T-helper 2 cell (primary cell): ENCODE measurements at places on chromosomes 12 and 14.

DNA sequence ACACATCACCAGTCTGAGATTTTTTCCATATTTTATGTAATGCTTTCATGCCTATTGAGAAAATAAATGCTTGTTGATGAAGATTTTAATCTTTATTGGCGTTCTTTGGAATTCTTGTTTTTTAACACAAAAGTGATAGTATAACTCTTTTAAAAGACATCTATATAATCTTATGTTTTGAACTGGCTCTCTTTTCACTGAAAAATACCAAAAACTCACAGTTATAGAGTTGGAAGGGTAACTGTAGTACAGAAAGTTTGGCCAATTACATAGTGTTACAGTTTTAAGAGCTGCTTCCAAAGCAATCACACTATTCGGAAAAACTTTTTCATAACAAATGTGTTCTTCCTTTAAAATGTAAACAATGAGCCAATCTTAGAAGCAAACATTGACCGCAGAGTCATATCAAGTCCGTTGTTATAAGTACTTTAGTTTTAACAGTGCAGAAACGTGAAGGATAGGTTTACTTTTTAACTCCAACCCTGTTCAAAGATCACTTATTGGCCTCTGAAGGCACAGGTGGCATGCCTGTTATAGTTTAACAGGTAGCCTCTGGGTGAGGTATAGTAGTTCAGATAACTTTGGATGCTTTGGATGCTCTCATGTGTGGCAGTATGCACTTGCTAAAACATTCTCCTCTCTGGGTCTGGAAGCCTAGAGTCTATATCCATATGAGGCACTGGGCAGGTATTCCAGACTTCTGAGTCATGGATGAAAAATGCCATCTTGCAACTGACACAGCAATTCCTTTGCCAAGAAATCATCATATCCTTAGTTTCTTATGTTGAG, 12.1 kb upstream of the NTN4 start:
- no peak for DNase-seq

DNA sequence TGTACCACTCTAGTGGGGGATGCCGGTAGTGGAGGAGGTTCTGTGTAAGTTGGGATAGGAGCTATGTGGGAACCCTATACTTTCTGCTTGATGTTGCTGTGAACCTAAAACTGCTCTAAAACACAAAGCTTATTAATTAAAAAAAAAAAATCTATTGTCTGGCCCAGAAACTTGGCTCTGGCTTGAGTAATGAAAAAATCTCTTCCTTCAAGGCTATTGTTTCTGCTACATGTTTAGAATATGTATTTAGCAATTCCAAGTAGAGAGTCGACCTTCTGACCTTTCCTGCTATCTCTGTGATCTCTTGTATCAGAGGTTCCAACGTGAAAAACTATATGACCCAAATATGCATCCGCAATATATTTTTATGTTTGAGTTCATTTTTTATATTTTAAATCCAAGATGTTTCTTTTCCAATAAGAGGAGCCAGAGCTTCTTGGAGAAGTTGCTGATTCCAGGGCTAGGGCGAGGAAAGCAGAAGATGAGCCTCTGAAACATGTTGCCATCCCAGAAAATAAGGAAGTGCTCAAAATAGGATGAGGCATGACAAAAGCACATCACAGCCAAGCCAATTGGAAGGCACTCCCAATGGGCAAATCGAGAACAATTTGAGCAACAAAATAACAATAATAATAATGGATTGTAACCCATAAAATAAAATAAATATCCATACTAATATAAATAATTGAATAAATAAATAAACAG, 184.6 kb upstream of the TMEM260 start:
- no peak for DNase-seq

- DNase-seq: no peak
Observed at GRCh38 chr12:80269803-80270552, 170.6 kb downstream of the OTOGL start.

- no peak for DNase-seq
Observed at GRCh38 chr14:65840786-65841185, 428.3 kb downstream of the FUT8 start.

DNA sequence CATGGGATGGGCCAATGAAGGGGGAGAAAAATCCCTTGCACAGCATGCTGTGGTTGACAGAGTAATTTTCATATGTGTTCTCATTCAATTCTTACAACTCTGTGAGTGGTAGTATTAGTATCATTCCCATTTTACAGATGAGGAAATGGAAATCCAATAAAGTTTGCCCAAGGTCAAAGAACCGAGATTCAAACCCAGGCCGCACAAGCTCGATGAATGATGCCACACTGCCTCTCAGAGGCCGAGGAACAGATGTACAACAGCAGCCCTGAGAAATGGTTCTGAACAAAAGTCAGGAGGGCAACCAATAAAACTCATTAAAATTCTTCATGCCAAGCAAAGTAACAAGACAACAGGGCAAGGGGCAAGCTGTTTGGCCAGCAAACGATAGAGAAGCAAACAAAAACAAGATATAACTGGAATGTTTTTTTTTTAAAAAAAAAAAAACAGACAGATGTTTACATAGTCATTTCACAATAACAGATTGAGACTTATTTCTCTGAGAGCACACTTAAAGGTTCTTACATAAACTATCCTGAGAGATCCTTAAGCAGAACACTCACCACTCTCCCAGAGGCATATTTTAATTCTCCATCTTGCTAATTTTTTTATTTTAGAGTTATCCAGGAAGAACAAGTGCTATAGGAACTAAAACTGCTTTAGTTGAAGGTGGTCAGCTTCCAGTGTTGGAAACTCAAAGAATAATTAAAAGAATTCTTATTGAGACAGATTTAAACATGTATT, 85.8 kb downstream of the EXOC5 start:
- DNase-seq: no peak

DNA sequence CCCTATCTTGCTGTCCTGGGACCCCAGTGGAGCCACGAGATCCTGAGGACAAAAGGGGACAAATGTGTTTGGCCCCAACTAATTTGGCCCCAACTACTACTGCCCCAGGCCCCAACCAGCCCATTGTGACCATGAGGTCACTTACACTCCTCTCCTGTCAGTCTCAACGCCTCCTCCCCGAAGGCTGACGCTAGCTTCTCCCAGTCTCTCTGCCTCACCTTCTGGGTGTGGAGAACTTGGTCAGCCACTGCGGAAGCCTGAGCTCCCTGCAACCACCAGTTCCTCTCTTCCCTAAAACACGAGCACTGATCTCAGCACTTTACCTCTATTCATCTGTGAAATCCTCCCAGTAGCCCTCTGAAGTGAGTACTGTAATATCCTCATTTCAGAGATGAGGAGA, 13.3 kb downstream of the FAM181A start:
- DNase-seq: no peak

- no peak for DNase-seq
Observed at GRCh38 chr14:58191763-58192601, 8.0 kb upstream of the ACTR10 start.

DNA sequence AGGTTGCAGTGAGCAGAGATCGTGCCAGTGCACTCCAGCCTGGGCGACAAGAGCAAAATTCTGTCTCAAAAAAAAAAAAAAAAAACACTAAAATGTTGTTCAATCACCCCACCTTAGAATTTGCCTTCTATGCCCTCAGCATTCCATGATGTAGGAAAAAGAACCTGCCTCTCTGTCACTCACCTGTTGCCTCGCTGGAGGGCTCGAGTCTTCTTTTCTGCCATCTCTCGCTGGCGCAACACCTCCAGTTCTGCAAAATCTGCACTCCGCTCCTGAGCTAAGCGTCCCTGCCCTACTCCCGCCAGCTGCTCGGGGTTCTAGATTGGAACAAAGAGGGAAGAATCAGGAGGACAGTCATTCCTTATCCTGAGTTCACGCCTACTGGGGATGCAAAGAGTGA, 17.9 kb downstream of the TIMELESS start:
- DNase-seq: no peak

DNA sequence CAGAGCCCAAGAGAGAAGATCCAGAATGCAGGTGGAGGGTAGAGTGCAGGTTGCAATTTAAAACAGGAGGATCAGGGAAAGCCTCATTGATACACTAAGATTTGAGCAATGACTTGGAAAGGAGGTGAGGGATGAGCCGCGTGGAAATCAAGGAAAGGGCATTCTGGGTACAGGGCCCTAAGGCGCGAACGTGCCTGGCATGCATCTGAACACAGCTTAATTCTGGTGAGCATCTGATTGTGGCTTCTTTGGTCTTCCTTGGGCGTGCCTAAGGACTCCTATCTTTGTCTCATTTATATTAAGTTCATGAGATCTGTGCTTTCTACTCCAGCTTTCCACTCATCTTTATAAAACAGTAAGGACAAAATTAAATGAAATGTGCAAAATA, 79.3 kb downstream of the NTF3 start:
- DNase-seq: no peak

DNA sequence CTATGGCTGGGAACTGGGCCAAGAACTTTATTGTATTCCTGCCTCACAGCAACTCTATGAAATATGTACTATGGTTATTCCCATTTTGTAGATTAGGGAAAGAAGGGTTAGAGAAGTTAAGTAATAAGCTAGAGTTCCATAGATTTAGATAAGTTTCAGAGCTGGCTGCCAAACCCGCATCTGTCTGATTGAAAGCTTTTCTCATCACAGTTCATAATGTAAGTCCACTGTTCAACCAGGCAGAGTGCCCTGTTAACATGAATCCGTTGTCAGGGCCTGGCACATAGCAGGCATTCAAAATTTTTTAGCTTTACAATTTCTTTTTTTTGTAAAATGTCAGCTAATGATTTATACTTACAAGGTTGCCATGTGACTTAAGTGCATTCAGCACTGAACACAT, 467.3 kb downstream of the NRXN3 start:
- no peak for DNase-seq
